K562 (cell line): ENCODE measurements at places on chromosomes 1 and 21. TPM values are rescaled to one million over a fixed set of nuclear protein-coding genes. Genes with fewer than 3 reads are reported as not detected.
A peak's percentile ranks its signal among the peaks of the same experiment; 100 is the strongest.

Gene DENND2D
- polyA plus RNA-seq = not detected in 2 replicates

DNA sequence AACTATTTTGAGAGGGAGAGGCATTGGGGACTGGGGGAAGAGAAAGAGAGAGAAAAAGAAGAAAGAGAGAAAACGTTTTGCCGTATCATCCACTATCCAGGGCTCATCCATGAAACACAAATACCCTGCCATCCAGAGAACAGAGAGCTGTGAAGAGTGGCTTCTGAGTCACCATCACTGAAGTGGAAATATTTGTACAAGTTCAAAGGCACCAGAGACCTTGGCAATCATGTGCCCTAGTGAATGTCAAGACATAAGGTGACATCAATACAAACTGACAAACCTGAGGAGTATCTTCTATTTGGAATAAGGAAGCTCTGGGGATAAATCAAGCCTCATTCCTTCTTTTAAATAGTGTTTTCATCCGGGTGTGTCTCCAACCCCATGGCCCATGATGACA, 197.2 kb upstream of the PROX1 start:
- DNase-seq = no peak

Gene C1orf87
- not detected in 2 replicates for polyA plus RNA-seq

Gene FAM177B
- not detected in 2 replicates for polyA plus RNA-seq

DNA sequence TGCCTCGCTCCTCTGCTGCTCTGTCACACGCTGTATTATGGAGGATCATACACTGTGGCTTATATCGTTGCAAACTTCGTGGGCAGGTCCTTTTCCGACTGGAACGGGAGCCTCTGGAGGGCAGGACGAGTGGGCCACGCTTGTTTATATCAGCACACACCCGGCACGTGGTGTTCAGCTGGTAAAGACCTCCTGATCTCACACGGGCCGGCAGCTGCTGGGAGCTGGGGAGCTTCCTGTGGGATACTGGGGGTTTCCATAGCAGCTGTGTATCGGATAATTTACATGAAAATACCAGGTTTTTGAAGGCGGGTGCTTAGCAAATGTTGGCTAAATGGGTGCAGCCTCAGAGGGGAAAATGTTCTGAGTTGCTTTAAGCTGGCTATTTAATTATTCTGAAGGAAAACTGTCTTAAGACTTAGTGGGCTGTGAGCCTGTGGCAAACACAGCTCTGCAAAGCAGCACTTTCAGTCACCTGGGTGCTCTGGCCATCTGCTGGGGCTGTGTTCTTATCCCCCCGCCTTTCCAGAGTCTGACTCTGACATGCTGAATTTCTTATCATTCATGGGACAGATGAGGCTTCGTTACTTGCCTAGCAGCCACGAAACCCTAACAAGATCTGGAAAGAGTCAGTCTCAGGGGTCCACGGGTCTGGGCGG, 103.6 kb upstream of the GCLM start:
- no peak for DNase-seq

Gene STUM
- polyA plus RNA-seq = not detected in 2 replicates

- DNase-seq = no peak
Observed at GRCh38 chr21:36022427-36023091, 37.8 kb downstream of the SETD4 start.

GRCh38 chr1:55043011-55043410, 3.7 kb downstream of the PCSK9 start:
- no peak for DNase-seq

Gene MLLT11
- polyA plus RNA-seq = 22.0 and 23.8 TPM in 2 replicates

GRCh38 chr1:210525716-210526454, 197.2 kb downstream of the HHAT start:
- no peak for DNase-seq

GRCh38 chr1:172778456-172779455, 119.9 kb downstream of the FASLG start:
- DNase-seq = no peak

Gene IL20
- not detected in 2 replicates for polyA plus RNA-seq

DNA sequence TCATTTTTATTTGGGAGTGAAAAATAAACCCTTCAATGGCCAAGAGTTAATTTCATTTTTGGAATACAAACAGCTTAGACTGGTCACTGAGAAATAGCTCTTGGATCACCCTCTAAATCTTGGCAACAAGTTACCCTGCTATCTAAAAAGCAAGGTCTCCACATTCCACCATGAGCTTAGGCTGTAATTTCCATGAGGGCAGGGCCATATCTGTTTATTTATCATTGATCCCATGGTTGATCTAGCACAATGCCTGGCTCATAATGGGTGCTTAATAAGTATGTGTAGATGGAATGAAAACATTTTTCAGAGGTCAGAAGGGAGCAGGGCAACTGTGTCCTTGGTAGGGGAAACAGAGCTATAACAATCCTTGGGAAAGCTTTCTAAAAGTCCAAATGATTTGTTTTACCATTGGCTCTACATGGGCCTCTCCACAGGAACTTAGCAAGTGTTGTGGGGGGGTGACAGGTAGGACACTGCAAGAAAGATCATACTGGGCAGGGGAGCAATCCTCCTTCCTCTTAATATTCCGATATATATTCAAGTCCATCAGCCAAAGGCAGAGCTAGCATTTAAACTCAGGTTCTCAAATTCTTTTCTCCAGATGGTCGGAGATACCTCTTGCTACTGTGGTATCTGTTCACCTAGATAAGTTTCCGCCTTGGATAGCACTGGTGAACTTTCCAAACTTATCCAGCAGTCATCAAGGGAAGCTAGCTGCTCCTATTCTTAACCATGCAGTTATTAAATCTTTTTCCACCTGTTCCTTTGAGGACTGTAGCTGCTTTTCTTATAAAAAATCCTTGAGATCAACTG, 53.1 kb upstream of the PTCH2 start:
- peak; percentile 70 for DNase-seq

- DNase-seq = no peak
Observed at GRCh38 chr1:228684607-228685006, 50.7 kb upstream of the RHOU start.

Gene NUP210L
- polyA plus RNA-seq = 0.01 TPM in 1 of 2 replicates, not detected in the other

DNA sequence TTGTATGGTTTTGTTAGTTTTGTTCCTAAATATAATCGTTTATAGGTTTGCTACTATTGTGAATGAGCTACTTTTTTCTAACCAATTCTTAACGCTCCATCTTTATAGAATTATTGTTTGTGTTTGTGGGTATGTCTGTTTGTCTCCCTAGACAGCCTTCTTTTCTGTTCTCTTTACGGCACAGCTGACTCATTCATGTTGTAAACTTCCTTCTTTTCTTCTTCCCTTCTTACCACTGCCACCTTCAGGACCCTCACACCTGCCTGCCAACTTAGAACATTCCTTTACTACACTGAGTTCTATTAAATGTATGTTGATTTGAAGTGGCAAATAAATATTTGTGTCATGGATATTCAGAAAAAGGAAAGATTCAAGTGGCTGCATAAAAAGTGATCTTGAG, 29.1 kb downstream of the AK5 start:
- no peak for DNase-seq

Gene ACOT7
- polyA plus RNA-seq = 57.2 and 63.1 TPM in 2 replicates

Gene ZSWIM5
- 0.03 TPM in 1 of 2 replicates, not detected in the other for polyA plus RNA-seq
